ENCODE measurements at places on chromosomes 6 and 20.

DNA sequence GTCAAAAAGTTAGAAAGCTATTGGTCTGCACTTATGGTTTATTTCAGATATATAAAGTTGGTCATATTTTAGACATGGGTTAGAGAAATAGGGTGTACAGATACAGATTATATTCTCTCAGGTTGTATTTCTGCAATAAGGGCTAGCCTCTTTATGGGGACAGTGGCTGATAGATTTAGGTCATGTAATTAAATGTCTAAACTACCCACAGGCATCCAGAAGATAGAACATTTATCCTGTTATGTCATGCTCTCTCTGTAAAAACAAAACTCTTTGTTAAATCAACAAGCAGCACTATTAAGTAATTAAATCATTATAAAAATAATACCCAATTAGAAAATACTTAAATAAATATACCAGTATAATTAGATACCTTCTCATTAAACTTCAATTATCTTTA is 612.6 kb upstream of the CITED2 start:
- no peak for DNase-seq

DNA sequence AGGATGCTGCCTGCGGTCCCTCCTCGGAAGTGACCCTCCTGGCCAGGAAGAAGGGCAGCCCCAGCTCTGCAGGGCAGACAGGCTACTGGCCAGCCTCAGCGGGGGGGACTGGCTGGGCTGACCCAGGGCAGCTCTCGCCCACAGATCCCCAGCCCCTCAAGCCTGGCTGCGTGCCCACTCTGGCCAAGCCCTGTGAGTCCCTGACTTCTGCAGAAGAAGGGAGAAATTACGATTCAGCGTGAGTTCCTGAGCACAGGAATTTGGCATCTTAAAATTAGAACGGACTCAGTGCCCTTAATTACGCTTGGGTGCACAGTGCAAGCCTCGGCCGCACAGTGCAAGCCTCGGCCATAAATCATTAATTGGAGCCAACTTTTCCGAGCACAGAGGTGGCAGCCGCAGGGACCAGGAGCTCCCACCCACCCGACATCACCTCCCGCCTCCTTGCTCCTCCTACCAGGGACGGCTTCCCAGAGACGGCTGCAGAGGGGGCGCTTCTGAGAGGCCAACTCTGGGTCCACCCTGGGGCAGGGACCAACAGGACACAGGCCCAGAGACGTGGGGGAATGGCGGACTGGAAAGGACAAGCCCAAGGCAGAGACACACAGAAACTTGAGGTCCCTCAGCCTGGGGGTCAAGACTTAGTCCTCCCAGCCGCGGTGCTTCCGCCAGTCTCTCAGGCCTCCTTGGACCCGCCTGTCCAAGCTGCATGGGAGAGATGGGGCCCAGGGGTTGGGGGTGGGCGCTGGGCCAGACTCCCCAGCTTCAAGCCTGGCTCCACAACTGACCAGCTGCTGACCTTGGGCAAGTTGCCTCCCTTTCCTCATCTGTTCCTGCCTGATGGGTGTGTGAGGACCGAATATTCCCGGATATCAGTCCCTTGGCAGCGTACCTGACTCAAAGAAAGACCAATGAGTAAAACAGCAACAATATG is 165.4 kb downstream of the TAF4 start:
- no peak for DNase-seq

- DNase-seq: no peak
Observed at GRCh38 chr20:17933711-17934110, 34.9 kb downstream of the SNX5 start.

GRCh38 chr6:130697995-130698535 is 129.1 kb upstream of the SMLR1 start:
- DNase-seq: no peak

GRCh38 chr20:20293691-20294385 is 74.1 kb upstream of the INSM1 start:
- no peak for DNase-seq

DNA sequence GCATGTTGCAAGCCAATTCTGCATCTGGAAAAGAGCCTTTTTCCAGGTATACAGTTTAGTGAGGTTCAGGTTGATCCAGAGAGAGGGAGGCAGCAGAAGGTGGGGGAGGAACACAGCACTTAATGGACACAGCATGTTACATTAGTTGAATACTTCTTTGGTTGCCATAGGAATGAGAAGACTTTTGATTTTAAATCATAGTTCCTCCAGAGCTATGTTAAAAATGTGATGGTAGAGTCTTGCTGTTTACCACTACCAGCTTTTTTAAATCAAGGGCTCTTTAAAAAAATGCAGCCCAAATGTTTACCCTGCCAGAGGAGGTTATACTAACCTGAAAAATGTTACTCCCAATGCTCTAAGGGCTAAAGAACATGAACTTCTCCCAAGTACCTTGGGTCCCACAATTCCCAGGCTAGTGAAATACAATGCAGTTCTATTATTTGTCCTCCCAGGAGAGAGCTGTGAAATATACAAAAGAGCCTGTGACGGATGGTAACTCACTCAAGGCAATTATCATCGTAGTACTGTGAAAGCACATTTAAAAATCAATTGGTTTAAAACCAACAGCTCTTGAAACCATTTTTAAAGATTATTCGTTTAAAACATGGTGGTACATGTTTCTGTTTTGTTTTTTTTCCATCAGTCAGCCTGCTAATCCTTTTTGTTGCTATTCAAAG is 6.9 kb upstream of the PHACTR1 start:
- no peak for DNase-seq

DNA sequence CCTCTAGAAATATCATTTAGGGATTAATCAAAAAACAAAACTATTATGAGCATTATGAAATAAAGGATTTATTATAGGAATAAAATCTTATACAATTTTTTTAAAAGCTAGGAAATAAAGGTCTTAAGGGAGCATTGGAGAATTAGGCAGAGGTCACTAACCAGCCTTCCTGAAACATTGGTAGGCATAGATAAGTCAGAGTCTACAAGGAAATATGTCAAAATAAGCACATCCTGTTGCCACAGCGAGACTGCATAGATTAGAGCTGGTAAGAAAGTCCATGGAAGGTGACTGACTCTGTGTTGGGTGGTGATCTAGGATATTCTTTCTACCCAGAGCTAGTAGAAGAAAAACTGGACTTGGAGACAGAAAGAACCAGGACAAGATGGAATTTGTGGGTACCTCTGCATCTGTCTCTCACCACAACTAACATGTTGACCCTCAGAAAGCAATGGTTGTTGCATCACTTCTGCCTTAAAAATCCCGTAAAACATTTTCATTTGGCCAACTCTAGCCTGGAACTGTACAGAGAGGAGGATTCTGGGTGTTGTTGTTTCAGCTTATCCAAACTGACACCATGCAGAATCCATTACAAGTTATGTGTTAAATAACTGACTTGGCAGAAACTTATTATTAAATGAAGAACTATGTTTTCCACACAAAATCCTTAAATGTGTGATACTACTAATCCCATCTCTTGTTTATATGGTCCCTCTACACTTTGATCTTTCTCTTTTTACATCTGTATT is 77.1 kb downstream of the FBXO5 start:
- DNase-seq: no peak

- no peak for DNase-seq
Observed at GRCh38 chr6:54431466-54431865, 123.2 kb downstream of the TINAG start.

GRCh38 chr20:45951925-45952834 is 17.7 kb downstream of the PCIF1 start:
- no peak for DNase-seq

- no peak for DNase-seq
Observed at GRCh38 chr20:48209102-48209501, 423.8 kb upstream of the SULF2 start.

DNA sequence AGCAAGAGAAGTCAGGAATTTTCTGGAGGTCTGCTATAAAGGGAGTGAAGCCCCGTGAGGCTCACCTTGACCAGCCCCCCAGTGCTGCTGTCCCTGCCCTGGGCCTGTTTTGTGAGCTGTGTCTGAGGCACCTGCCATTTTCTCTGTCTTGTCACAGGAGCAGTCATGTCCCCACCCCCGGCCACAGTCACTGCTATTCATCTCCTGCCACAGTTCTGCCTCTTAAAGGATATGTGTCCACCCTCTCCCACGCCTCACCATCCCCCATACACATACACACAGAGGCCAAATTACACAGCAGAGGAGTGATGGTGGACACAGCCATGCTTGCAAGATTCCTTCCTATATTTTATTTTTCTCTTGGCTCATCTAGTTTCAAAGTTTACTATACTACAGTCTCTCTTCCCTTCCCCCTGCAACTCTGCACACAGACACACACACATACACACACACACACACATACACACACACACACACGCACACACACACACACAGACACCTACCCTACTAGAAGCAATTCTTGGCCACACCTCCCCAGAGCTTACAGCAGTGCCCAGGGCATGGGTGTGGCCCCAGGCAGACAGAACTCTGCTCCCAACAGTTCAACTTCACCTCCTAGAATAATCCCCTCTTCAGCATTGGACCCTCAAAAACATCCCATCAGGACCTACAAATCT is 68.7 kb upstream of the TAB2 start:
- no peak for DNase-seq

- DNase-seq: no peak
Observed at GRCh38 chr6:227074-227782, 65.1 kb upstream of the DUSP22 start.

DNA sequence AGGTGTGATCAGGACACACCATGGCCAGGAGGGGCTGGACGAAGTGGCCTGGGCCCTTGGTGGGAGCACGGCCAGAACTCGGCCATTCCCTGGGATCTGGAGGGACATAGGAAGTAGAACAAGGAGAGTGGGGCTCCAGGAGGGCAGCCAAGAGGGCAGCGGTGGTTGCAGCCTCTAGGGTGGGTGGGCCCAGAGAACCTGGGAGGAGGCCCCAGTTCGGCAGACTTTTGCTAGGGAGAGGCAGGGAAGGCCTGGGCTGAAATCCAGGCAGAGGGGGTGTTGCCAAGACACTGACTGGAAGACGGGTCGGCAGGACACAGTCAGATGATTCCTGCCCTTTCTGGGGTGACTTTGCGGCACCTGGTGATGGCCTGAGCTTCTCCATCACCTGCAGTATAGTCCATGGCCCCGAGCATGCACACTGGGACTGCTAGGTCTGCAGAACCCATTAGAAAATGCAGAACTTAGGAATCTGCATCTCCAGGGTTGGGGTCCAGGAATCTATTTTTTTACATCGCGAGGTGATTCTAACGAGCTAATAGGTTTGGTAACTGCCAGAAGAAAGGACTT is 224.8 kb downstream of the SYNDIG1 start:
- DNase-seq: no peak

DNA sequence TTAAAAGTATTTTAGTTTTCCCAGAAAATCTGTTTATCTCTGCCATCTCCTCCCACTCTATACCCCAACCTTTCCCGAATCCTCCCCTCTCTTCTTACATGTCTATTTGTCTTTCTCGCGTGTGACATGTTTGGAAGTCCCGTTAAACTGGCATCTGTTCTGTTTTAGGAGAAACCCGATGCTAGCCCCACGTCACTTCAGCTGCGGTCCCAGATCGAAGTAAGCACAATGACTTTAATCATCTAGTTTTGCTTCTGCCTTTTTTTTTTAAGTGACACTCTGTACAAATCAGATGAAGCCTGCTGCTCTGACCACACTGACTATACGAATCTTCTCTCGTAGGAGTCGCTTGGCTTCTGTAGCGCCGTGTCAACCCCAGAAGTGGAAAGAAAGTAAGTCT is 97.4 kb downstream of the SASH1 start:
- no peak for DNase-seq

DNA sequence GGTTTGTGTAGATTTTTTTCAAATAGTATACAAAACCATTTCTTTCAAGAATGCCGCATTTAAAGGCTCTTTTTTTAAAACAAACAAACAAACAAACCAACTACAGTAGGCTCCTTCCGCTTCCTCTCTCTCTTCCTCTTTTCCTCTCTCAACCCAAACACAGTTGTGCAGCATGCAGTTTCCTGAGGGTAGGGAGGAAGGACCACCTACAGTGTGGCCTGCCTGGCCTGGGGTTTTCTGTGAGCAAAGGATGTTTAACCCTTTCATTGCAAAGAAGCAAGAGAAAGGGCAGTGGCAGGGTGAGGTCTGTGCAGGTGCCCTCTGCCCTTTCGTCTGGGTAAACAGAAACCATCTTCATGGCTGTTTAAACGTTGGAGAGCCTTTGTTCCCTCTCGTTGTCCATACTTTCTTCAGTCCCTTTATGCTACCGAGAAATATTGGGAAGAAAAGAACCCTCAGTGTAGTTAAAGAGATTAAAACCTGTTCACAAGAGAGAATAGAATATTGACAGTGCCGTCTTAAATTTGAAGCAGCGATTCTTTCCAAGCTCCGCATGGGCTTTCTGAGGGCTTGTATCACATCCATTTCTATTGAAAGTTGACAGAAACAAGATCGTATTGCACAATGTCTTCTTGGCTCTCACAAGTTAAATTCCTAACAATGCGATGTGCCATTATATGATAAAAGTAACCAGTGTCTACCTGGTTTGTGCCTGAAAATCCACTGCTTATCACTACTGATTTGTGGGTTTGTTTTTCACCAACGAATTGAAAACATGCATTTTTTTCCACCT is 215.5 kb upstream of the SNX9 start:
- DNase-seq: no peak

GRCh38 chr6:147131532-147132128 is 72.6 kb upstream of the STXBP5 start:
- DNase-seq: no peak

Measured in T-helper 22 cell (primary cell).